ENCODE measurements at places on chromosomes 6 and 20.

GRCh38 chr6:42471142-42471541, 19.4 kb upstream of the TRERF1 start:
- DNase-seq = no peak

- peak; percentile 71 for DNase-seq
Observed at GRCh38 chr20:24771542-24772061, 177.5 kb upstream of the CST7 start.

DNA sequence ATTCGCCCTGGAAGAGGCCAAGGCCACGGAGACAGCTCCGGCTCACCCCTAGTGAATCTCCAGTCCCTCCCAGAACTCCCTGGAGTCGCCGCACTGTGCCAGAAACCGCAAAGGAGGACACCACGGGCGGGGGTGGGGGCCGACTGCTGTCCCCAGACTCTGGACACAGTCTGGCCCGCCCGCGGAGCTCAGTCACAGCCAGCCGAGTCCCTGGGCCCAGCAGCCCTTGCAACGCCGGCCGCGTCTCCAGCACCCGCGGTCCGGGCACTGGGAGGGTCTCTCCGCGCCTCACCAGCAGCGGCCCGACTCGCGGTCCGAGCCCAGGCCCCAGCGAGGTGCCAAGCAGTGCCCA, 518 bp downstream of the PEX6 start:
- peak; percentile 70 for DNase-seq

DNA sequence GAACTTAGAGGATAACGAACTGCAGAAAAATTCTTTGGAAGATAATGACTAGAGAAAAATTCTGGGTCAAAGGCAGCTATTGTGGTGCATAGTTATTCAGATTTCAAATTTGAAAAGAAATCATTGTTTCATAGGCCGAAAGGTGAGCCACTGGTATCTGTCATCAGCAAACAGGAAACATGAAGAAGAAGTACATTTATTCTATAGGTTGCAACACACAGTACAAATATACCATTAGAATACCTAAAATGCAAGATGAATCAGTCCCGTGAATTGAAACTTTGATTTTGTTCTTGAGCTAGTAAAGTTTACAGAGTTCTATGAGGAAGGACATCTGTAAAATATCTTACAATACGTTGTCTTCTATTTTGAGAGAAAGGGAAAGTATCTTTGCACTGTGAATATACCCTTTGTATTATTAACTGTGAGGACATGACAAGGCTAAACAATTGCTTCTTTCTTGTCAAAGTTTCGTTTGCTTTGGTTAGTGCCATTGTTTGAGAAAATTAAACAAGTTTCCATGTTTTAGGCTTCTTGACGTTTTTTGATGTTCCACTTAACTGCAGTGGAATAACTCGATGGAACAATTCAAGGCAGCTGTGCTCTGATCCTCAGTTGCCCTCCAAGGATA, 84.7 kb downstream of the HDGFL1 start:
- peak; percentile 19 for DNase-seq

GRCh38 chr20:18689557-18689956, 101.7 kb downstream of the DTD1 start:
- no peak for DNase-seq

GRCh38 chr20:25082498-25082873, 545 bp upstream of the VSX1 start:
- no peak for DNase-seq

DNA sequence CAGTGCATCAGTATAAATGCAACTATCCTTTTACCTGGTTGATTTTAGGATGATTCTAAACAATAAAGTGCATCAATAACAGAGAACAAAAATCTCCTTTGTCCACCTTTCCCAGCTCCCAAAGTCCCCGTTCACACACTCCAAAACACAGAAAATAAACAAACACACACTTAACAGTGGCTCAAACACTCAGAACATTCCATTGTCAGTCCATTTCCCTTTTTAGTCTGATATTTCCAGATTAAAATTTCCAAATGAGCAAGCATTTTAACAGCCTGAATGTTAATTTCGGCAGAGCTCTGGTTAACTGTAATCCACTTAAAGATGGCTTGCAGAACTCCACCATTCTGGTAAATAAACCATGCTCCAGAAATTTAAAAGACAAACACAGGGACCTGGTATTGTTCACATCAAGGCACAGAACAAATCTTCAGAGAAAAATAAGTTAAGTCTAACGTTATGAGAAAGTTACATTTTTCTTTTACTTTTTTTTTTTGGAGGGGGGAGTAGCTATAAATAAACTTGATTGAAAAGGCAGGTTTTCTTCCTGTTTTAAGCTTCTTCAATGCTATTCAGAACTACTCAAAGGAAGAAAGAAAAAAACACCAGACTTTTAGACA, 100.8 kb downstream of the DST start:
- no peak for DNase-seq

- peak; percentile 78 for DNase-seq
Observed at GRCh38 chr20:47854687-47855212, 69.5 kb upstream of the SULF2 start.

- DNase-seq = peak; percentile 84
Observed at GRCh38 chr6:155418017-155418761, 37.5 kb downstream of the NOX3 start.

GRCh38 chr6:126063512-126064146, 77.3 kb downstream of the TRMT11 start:
- DNase-seq = peak; percentile 40

- DNase-seq = peak; percentile 100
Observed at GRCh38 chr6:31862344-31863235, at the start of gene NEU1. NEU1 (minus strand) TSS chr6:31862821; CDS start chr6:31862776, 45 bp downstream.

GRCh38 chr6:99467509-99468106, 42.5 kb upstream of the PNISR start:
- peak; percentile 27 for DNase-seq

- no peak for DNase-seq
Observed at GRCh38 chr20:3919352-3919751, 30.2 kb downstream of the PANK2 start.

- peak; percentile 94 for DNase-seq
Observed at GRCh38 chr6:112802144-112802543, 455.0 kb downstream of the RFPL4B start.

- peak; percentile 78 for DNase-seq
Observed at GRCh38 chr6:43977404-43978111, 149.7 kb downstream of the MRPL14 start.

DNA sequence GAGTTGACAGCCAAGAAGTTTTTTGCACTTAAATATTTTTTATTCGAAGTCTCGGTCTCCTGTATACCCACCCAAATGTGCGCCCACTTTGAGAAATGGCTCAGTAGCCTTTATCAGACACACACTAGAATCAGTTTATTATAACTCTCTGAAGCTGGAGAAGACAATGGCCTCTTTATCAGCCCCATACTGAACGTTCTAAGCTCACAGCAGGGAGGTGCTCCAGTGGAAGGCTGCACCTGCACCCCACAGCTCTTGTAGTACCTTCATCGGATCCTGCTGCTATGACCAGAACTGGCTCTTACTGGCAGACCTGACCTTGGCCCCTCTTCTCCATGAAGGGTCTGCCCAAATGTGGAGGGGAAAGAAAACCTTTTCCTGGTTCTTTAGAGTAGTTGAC, 165.0 kb upstream of the SCGN start:
- no peak for DNase-seq

DNA sequence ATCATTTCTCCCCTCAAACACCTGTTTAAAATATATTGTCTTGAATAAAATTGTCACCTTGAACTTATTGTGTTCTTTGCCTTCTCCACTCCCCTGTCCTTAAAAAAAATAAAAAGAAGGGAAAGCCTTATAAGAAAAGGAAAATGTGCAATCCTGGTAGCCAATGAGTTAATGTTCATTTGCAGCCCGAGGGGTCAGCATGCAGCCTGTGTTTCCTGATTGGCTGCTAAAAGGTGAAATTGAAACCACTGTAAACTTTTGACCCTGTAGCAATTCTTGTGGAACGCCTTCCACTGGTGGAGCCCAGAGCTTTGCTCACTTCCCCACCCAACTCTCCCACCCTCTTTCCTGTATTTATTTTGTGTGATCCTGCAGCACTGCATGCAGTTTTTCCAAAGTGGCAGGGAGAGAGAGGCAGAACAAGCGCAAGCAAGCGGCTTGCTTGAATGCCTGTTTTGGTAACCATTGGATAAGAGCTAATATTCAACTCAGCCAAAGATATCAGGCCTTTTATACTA, 74.9 kb downstream of the NCOA3 start:
- peak; percentile 97 for DNase-seq

DNA sequence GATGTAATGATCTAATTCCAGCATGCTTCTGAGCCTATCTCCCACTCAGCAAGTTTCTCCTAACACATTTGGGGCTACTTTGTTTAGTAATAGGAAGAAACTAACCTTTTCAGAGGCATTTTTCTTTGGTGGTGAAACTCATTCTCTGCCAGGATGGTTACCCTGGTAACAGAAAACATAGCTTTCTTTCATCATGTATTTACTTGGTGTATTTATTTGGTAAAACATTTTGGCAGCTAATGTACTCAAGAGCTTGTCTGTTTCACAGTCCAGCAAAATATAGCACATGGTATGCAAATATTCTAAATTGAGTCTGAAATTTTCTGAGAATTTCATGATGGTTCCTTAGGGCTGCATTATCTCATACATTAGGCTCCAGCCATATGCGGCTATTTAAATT, 100.0 kb downstream of the SLC35B3 start:
- DNase-seq = no peak

DNA sequence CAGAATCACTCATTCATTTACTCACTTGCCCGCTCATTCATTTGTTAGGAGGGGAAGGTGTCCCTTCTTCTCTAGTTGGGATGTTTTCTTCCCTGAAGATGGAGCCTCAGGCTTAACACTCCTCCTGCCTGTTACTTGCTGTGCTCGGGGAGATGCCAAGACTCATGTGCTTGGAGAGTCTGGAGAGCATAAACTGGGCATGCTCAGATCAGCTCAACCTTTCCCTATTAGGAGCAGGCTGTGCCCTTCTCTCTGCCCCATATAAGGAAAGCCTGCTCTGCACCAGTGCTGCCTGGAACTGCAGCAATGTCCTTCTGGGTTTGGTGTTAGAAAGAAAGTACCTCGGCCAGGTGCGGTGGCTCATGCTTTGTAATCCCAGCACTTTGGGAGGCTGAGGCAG, 18.0 kb upstream of the UBE2V1 start:
- no peak for DNase-seq

- DNase-seq = no peak
Observed at GRCh38 chr20:60139663-60140446, 181.6 kb downstream of the CDH26 start.

DNA sequence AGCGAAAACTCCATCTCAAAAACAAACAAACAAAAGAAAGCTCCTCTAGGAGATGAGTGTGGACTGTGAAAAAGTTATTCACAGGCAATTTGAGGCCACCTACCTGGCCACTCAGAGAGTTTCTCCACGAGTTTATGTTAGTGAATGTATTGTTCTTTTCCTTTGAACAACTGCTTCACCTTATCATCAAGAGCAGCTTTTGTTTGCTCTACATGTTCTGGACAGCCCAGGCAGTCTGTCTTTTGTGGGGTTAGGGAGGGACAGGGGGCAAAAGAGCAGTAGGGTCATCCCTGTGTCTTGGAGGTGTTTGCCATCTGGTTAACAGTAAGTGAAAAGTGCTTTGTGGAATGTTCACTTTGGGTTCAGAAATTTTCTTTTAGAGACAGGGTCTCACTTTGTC, 8.0 kb downstream of the CASS4 start:
- no peak for DNase-seq

DNA sequence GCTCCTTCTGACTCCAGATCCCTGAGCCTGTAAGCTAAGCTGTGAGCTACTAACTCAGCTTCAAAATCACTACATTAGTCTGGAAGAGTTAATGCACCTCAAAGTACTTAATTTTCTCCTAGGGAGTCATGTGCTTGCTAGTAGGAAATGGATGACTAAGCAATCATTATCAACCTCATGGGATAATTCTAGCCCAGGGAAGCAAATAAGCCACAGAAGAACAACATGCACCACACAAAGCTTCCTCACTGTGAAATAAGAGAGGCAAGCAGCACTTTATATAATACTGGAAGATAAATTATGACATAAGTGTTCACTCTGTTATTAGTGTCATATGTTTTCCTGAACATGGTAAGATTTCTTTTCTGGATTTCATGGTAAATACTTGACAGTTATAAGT, 57.9 kb upstream of the RCAN2 start:
- no peak for DNase-seq
